ENCODE measurements at places on chromosomes 7 and 10.

GRCh38 chr7:155893176-155893575 lies 80.9 kb upstream of the SHH start:
- DNase-seq = no peak

DNA sequence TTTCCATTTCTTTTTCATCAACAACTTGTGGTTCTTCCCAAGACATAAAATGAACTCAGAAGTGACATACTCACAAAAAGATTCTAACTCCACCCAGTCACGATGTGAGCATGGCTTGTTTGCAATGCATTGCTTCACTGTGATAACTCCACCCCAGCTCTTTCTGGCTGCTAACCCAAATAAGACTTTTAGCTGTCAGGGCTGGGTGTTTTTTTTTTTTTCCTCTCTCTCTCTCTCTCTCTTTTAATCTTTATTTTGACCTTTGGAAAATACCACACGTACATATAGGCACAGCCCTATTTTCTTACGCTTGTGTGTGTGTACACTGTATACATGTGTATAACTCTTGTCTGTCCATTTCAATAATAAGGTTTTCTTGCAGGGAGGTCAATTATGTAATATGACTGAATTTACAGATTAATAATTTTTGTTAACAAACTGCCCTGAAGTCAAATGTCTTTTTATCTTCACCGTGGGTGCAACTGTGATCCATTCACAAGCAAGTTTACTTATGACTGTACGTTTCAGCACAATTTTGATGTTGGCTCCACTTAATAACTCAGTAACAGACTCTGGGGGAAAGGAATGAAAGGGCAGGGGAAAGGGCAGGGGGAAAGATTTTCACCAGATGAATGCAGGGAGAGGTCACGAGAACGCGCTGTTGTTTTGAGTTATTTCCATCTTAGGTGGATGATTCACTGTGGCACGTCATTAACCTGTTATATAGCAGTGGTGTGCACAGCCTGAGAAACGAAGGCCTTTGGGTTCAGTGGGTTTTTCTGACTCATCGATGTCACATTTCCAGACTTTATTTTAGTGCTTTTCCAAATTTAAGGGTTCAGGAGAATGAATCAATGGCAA lies 49.1 kb downstream of the APBB1IP start:
- DNase-seq = peak; percentile 86

- DNase-seq = no peak
Observed at GRCh38 chr10:71771821-71772617, 1.3 kb downstream of the VSIR start.

DNA sequence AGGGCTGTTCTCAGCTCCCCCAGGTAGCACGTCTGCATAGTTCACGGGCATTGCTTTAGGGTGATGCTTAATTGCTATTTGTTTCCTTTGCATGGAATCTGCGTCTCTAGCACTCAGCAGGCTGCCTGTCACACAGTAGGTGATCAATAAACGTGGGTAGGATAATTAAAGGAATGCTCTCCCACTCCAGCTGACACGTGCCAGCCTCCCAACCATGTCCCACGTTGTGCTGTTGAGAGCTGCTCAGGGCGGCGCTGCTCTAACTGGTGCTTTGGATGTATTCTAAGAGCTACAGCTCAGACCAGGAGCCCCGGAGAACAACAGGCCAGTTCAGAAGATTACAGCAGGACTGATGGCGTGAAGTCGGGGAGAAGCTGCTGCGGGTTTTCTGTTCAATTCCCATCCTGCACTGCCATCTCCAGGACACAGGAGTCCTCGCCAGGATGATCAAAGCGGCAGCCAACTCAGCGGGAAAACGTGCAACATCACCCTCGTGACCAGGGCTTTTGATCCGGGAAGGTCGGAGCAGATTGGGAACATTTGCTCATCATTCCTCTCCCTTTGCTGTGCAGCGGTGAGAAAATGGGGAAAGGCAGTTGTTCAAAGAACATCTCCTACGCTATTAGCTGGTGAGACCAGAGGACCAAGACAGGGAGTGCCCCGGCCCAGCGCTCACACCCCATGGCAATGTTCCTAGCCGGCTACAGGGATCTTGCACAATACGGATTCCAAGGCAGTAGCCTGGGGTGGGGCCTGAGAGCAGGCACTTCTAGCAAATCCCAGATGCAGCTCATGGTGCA lies 50.5 kb upstream of the FOXK1 start:
- DNase-seq = no peak
